Stimulated activated naive CD8-positive, alpha-beta T cell treated with anti-CD3 and anti-CD28 coated beads, Interleukin-15, amount 100 ng/mL, for 72 hours (primary cell): ENCODE measurements at places on chromosomes 12 and 14.
A peak's percentile ranks its signal among the peaks of the same experiment; 100 is the strongest.

DNA sequence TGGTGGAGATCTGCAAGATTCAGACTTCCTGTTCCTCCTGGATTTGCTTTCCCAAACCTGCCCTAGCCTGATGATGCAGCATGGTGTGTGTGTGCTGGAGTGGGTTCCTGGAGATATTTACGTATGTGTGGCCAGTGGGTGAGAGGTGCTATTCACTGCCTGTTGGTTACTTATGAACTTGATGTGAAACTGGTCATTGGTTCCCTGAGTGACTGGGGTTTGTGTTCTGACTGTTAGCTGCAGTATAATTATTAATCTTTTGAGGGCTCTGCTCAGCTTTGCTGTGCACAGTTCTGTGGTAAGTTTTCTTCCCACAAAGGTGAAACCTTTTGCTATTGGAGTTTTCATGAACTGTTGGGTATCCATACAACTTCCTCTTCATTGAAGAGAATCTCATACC, 541.8 kb upstream of the FBXO33 start:
- no peak for DNase-seq

DNA sequence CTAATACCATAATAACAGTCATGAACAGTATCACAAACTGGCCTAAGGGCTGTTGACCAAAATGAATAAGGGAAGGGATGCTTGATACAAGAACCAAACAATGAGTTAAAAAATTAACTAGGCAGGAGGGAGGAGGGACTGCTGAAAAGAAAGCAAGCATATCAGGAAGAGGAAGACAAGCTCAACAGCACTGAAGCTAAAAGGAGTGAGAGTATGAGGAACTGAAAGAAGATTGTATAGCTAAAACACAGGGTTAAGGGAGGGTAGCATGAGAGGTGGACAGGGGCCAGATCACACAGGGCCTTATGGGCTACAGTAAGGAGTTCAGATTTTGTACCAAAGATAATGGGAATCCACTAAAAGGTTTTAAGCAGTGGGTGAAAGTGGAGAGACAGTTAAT, 34.1 kb downstream of the ITGA7 start:
- DNase-seq, result no peak

DNA sequence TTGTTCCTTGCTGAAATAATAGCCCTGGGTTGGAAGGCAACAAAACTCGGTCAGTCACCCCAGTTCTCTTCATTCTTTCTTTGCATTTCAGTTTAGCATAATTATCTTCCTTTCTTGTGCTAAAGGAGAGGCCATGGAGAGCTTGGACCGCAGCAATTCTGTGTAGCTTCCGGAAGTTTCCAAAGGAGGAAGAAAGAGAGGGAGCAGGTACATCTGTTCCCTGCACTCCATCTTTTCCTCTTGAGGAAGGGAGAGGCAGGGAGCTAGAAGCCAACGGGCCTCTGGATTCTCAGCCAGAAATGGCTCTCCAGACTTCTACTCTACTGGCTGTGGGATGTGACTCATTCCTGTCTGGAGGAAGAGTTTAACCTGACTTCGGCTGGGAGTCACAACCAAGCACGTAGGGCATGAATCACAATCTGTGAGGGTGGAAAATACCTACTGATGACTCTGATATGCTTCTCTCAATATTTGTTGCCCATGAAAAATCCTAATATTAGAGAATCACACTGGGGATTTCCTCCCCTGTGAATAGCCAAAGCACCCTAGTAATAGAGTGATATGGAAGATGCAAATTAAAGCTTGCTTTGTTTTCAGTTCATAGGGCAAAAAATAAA, 17.0 kb downstream of the ANO6 start:
- DNase-seq, result peak; percentile 30

- DNase-seq, result no peak
Measured at GRCh38 chr12:6198556-6198955, 1.6 kb upstream of the CD9 start.

DNA sequence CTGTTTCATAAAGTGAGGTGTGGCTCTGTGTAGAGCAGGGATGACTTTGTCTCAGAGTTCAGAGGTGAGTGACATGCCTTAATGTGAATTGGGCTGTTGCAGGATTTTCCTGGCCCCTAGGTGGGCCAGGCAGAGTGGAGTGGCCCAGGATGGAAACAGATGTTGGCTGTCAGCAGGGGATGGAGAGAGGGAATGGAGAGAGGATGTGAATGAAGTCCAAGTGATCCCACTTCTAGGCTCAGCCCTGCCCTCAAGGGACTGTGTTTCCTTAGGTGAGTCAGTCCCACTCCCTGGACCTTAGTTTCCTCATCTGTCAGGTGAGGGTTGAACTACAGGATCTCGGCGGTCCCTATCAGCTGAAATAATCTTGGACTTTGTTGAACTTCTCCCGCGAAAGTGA, 7.5 kb downstream of the GALNT16 start:
- no peak for DNase-seq
